Stimulated activated naive CD4-positive, alpha-beta T cell treated with Interleukin-2 at 50 U/mL for 16 hours (primary cell): ENCODE measurements at places on chromosomes 11 and 22.

- DNase-seq, result no peak
Measured at GRCh38 chr11:101862391-101863233, 52.2 kb upstream of the CEP126 start.

DNA sequence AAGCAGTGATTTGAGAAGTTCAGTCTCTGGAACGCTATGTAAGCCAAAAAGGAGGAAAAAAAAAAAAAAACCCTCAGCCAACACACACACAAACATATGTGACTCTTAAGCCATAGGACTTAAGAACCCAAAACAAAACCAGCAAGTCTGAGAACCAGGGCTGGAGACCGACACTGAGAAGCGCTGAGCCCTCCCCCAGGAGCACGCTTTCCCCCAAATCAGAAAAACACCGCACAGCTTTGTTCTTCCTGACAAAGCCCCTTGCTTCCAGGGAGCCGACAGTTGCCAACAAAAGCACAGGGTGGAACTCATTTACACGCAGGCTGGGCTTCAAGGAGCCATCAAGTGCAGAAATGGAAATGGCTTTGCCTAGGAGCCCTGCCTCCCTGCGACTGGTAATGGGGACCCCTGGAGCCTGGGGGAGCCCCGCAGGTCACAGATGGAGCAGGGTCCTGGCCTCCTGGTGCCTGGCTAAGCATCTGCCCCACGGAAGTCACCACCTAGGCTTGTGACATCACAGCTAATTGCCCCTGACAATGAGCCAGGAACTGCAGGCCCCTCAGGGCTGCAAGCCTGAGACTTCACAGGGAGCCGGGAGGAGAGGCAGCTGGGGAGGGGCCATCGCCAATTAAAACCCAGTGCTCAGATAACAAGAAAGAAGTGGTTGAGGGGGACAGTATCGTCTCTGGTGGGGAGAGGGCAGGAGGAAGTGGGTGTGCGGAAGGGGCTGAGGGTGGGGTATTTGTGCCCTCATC, 66.9 kb downstream of the NFAM1 start:
- DNase-seq, result no peak

GRCh38 chr22:31230871-31231621, 18.9 kb downstream of the LIMK2 start:
- DNase-seq, result peak; percentile 24

- DNase-seq, result no peak
Measured at GRCh38 chr11:130548491-130548833, 100.0 kb downstream of the ADAMTS15 start.

GRCh38 chr22:20776624-20777405, 2.9 kb downstream of the SERPIND1 start:
- no peak for DNase-seq

GRCh38 chr22:49658902-49659280, 168.8 kb downstream of the BRD1 start:
- no peak for DNase-seq

GRCh38 chr22:26477341-26477731, 6.2 kb downstream of the HPS4 start:
- DNase-seq, result no peak

- DNase-seq, result no peak
Measured at GRCh38 chr11:29534836-29535235, 482.0 kb downstream of the KCNA4 start.

- no peak for DNase-seq
Measured at GRCh38 chr11:4606231-4607015, 1.6 kb downstream of the TRIM68 start.

GRCh38 chr11:10397226-10397987, 57.7 kb upstream of the AMPD3 start:
- no peak for DNase-seq

GRCh38 chr11:119689302-119689701, 39.7 kb downstream of the NECTIN1 start:
- DNase-seq, result no peak

DNA sequence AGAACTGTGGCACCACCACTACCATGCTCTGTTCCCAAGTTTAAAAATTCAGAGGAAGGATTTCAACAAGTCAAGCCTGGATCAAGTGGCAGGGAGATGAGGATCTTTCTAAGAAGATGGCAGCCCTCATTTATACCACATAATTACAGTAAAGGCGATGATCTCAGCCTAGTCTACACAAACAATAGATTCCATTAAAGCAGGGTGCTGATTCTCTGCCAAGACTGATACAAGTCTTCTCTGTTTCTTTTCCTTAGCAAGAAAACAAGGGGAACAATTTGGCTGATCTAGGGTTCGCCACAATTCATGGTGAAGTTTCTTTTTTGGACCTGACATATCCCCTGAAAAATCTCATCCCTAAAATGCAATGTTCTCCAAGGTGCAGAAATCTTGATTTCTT, 73.9 kb downstream of the PPFIBP2 start:
- no peak for DNase-seq

- no peak for DNase-seq
Measured at GRCh38 chr11:114892381-114893197, 214.3 kb downstream of the NXPE2 start.

GRCh38 chr11:35009944-35010342, 93.5 kb downstream of the PDHX start:
- no peak for DNase-seq

DNA sequence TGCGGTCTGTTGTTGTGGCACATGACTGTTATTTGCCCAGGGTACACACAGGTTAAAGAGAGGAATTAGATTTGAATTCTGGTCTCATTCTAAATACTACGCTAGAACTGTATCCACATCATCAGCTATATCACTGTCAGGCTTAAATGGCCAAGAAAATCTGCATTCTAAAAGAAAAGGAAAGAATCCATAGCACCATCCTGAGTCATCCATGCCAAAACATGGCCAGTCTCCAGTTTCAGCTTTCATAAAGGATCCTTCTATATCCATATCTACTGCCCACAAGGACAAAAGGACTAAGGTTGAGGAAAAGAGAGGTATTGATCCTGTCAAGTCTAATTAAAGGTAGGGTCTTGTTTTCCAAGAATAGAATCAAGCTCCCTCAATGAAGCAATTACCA, 73.6 kb upstream of the GDPD4 start:
- no peak for DNase-seq

DNA sequence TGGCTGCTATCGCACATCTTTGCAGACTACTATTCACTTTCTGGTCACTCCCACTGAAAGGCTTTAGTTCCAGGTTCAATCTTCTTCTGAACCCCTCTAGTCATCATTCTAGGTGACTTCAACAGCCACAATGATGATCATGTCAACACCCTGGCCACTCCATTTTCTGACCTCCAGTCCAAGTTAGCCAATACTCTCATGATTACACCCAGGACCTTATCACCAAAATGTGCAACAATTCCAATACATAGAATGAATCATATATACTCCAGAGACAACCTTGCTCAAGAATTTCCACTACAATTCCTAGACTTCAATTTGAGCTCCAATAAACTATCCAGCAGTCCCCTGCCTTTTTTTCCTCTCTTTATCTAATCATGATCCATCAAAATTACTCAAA, 70.7 kb downstream of the PAK1 start:
- DNase-seq, result no peak

DNA sequence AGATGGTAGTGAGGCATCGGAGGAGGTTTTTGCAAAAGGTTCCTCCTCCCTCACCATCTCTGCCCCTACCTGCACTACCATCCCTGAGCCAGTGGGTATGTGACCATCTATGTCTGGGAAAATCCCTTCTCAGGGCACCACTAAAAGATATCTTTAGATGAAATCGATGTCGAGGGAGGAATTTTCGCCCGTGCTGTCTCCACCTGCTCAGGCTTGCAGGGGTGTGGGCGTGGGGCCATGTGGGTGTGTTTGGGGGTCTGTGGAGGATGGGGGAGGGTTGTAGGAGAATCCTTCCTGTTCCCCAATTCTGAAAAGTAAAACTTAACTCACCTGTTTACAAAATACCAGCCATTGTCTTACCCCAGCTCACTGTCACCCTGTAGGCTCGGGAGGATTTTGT, 12.4 kb downstream of the MPPED1 start:
- DNase-seq, result no peak

DNA sequence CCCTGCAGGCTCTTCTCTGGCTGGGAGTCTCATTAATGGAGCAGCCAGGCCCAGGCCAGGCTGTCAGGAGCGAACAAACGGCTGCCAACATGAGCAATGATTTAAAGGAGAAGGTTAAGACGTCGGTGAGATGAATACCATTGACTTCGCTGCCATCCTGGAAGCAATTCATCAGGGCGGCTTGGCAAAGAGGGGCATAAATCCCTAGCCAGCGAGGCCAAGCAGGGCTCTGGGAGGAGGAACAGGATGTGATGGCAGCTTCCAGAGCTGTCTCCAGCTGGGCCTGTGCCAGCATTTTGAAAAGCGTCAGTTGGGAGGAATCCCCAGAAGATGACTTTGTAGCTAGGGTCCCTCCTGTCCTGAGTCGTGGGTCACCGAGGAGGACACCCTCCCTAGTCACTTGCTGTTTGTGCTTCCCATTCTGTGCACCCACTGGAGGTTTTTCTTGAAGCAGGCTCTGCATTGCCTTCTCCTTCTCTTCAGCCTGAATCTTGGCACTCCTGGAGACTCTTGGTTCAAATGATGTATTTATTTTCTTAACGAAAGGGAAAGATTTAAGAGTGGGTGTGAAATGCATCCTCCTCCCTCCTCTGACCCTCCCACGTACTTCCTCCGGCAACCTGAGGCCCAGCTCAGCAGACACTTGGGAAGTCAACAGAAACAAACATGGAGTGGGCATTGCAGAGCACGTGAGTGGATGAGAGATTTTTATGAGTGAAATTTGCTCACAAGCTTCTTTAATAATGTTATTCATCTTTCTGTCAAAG, 476.3 kb upstream of the CADM1 start:
- DNase-seq, result no peak

- peak; percentile 33 for DNase-seq
Measured at GRCh38 chr11:124865902-124866851, 945 bp downstream of the ROBO3 start.

GRCh38 chr11:125949271-125950177, 3.7 kb downstream of the VSIG10L2 start:
- no peak for DNase-seq

GRCh38 chr22:21020802-21021429, 6.0 kb downstream of the P2RX6 start:
- DNase-seq, result no peak

DNA sequence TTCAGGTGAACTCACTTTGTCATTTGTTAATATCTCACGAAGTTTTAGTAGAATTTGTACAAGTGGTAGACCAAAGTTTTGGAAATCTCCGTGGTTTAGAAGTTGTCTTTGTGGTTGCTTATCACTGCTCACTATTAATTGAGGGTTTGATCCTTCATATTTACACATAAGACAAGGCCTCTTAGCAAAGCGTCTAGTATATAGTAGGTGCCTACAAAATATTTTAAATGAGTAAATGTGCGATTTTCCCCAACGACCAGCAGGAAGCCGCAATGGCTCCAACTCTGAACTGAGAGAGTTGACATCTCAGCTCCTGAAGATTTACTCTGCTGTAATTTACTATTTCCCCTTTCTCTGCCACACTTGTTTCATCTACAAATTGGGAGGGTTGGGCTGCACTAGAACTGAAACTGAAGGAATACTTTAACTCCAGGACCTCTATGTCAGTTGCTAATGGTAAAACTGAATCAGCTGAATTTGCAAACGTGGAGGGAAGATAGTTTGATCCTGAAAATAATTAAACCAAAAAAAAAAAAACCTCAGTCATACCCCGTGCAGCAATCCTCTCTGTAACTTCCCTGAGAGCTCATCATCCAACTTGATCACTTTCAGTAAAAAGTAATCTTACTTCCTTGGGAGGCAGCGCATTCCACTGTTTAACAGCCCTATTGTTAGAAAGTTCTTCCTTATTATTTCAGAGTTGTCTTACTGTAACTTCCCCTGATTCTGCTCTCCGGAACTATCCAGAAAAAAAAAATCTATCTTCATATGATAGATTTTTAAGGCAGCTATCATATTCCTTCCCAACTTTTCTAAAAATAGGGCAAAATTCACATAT, 1.3 kb upstream of the SBF2 start:
- DNase-seq, result no peak

- DNase-seq, result no peak
Measured at GRCh38 chr11:95330302-95330701, 99.3 kb upstream of the SESN3 start.

DNA sequence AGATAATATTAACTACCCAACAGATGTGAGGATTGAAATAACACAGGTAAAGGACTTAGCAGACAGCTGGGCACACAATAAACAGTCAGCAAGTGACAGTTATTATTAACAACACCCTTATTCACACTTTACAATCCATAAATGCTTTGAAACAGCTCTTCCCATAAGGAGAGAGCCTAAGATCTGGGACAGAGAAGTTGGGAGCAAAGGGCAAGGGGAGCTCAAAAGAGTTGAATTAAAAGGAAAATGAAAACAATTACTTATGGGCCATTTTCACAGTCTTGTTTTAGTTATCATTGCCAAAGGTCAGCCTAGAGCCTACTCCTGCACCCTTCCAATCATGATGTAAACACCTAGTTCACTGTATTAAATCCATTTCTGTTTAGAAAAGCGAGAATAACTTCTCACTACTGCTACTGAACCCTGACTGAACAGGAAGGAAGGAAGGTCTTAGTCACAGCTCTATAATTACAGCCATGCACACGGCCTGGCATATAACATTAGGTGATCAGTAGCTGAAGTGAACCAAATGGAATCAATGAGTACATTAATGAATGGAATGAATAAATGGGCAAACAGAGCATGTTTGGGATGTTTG, 111.3 kb downstream of the PLEKHA7 start:
- no peak for DNase-seq

- DNase-seq, result no peak
Measured at GRCh38 chr11:70471254-70471653, 72.9 kb downstream of the CTTN start.

- no peak for DNase-seq
Measured at GRCh38 chr22:31019191-31019930, 50.3 kb downstream of the TUG1 start.

DNA sequence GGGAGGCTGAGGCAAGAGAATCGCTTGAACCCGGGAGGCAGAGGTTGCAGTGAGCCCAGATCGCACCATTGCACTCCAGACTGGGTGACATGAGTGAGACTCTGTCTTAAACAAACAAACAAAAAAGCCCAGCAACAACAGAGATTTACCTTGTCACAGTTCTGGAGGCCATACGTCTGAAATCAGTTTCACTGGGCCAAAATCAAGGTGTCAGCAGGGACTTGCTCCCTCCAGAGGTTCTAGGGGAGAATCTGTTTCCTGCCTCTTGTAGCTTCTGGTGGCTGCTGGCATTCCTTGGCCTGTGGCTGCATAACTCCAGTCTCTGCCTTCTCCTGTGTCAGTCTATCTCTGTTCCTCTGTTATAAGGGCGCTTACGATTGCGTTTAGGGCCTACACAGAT, 1.5 kb downstream of the DDX10 start:
- no peak for DNase-seq
